ENCODE measurements at places on chromosomes 4 and X.
A peak's percentile ranks its signal among the peaks of the same experiment; 100 is the strongest.

DNA sequence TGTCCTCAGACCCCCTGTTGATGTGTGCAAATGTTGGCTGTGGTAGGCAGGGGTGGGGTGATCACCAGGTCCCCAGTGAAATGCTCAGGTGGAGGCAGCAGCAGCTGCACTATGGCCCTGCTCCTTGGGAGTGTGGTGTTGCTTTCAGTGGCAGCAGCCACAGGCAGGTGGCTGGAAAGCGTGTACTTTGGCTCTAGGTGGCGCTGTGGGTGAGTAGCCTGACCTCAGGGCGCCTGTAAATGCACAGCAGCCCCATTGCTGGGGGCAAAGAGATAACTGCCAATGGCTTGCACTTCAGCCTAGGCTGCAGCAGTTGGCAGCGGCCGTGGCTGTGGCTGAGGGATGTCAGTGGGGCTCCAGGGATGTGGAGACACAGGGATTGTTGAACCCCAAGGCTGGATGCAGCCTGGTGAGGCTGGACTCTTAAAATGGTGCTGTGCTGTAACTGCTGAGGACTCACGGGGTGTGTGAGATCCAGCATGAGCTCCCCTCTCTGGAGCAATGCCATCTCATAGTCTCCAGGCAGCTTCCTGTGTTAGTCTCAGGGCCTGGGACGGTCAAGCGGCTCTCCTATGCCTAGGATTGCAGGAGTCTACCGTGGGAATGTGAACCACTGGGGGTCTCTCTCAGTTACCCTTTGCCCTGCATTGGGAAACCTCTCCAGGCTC is 421.7 kb upstream of the HTR2C start:
- DNase-seq = peak; percentile 1

DNA sequence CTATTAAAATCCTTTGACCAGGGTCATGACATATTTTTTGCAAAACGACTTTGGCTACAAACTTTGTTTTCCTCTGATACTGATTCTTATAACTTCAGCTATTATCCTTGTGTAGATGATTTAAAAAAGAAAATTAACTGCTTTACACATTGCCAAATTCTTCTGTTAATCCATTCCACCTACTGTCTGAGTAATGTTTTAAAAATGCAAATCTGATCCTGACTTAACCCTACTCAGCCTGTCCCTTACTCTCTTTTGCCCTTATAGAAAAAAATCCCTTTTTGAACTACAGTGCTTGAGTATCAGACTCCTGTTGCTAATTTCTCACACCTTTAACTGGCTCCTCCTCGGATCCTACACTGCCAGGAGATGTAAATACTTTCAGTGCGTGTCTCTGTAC is 723.1 kb downstream of the ADGRL3 start:
- no peak for DNase-seq

GRCh38 chr4:186554539-186554913 is 841 bp downstream of the MTNR1A start:
- no peak for DNase-seq

DNA sequence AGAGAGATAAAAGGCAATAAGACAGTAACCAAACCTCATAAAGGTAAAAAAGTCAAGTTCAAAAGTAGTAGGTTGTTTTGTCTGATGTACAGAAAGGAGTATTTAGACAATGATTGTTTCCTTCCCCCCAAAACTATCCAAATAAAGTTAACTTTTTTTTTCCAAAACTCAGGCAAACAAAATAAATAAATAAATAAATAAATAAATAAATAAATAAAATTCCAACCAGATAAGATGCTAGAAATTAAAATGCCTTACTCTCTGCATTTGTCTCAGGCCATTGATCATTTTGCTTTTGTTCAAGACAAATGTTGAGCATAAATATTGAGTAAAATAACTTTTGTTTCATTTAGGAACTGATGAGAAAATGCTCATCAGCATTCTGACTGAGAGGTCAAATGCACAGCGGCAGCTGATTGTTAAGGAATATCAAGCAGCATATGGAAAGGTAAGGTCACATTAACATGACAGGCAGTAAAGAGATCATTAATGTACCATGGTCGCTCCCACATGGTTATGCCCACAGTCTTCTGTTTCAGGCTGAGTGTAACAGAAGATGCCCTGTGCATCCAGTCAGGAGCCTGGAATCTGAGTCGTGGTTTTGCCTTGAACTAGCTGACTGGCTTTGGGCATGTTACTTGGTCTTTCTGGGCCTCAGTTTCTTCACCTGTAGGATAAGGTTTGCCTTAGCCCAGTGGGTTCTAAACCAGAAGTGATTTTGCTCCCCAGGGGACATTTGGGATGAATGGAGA is 27.3 kb downstream of the ANXA3 start:
- DNase-seq = no peak

GRCh38 chr4:24794916-24795665 is at the start of gene SOD3:
SOD3 (plus strand) TSS chr4:24795573; CDS start chr4:24799522, 3,949 bp downstream.
- DNase-seq = no peak

GRCh38 chr4:26178854-26179253 is 142.0 kb upstream of the RBPJ start:
- DNase-seq = no peak

GRCh38 chrX:48589482-48590162 is 7.7 kb upstream of the WDR13 start:
- DNase-seq = no peak

DNA sequence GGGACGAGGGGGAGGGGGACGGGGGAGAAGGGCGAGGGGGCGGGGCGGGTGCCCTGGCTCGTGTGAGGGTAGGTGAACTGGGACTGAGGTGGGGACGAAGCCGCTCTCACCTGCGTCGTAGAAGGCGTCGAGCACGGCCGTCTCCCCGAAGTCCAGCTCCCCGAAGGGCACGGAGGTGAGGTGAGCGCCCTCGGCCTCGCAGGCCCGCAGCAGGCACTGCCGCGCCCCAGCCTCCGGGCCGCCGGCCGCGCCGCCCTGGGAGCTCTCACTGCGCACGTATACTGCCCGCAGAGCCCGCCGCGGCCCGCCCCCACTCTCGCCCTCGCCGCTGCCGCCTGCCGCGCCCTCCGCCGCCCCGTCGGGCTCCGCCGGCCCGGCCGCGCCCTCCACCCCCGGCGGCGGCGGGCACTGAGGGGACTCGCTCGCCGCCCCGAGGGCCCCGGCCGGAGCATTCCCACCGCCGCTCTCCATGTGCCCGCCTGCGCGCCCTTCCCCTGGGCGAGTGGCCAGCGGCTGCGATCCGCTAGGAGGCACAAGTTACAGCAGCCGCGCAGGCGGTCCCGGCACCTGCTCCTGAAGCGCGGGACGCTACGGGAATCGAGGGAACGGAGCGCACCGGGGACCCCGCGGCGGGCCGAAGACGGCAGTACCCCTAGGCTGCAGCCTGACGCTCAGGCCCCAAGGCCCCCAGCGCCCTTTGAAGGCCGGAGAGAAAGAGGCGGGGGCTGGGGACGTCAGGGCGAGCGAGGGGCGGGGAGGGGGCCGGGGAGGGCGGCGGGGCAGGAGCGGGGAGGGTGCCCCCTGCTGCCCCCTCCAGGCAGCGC is at the start of gene MAP3K15:
Gene MAP3K15 (minus strand): TSS at position 718 of the 824 bp plus-strand sequence. CDS start 247 bp downstream, at position 471.
- no peak for DNase-seq

DNA sequence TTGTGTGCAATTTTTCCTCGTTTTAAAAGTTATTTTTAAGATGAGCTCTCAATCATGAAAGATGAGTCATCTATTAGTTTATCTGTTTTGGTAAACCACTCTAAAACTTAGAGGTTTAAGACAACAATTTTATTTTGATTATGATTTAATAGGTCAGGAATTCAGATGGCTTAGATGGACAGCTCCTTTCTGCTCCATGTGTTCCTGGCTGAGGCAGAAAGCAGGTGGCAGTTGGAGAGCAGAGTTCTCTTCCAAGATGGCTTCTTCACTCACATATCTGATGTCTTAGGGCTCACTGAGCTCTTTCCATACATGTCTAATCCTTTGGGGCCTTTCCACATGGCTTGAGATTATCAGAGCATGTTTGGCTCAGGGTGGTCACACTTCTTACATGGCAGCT is 48.3 kb upstream of the GRPR start:
- no peak for DNase-seq

DNA sequence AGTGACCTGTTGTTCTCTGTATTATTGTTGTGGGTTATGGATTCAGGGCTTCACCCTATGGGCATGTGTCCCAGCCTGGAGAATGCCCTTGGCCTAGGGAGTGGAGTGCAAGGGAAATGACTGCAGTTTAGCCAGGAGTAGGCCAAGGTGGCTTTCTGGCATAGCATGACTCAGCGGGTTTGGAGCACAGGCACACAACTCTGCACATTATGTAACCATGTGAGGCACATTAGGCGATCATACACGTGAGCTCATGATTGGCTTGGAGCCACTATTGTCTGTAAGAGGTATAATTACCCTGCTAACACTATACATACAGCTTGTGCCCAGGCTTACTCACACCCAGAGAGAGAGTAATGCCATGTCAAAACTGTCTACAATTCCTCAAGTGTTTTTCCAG is 35.1 kb upstream of the TACR3 start:
- DNase-seq = no peak

- DNase-seq = no peak
Measured at GRCh38 chr4:66569228-66569627, 898.9 kb upstream of the EPHA5 start.

GRCh38 chr4:175954685-175955084 is 111.0 kb upstream of the WDR17 start:
- no peak for DNase-seq

GRCh38 chr4:44927399-44928380 is 201.3 kb upstream of the GNPDA2 start:
- peak; percentile 2 for DNase-seq

- DNase-seq = peak; percentile 63
Measured at GRCh38 chrX:1242891-1243402, 25.7 kb upstream of the CSF2RA start.
